ENCODE measurements at places on chromosomes 1 and 21.

DNA sequence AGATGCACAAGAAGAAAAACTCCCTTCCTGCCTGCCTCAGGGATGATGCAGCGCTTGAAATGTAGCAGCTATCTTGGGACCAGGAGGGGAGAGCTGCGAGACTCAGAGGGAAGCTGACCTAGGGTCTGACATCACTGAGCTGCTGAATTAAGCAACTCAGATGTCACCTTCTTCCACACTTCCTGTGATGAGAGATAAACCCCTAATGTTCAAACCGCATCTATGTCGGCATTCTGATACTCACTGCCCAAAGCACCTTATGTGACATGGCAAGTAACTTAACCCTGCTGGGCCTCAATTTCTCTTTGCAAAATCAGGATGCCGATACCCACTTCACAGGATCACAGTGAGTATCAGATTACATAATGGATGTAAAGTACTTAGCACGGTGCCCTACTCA lies 9.1 kb upstream of the AK2 start:
- DNase-seq, result no peak

GRCh38 chr1:62175568-62176179 lies 19.0 kb upstream of the L1TD1 start:
- no peak for DNase-seq

GRCh38 chr21:45995686-45996179 lies 14.2 kb downstream of the COL6A1 start:
- DNase-seq, result no peak

GRCh38 chr21:43352568-43353281 lies 74.2 kb downstream of the SIK1 start:
- DNase-seq, result no peak

DNA sequence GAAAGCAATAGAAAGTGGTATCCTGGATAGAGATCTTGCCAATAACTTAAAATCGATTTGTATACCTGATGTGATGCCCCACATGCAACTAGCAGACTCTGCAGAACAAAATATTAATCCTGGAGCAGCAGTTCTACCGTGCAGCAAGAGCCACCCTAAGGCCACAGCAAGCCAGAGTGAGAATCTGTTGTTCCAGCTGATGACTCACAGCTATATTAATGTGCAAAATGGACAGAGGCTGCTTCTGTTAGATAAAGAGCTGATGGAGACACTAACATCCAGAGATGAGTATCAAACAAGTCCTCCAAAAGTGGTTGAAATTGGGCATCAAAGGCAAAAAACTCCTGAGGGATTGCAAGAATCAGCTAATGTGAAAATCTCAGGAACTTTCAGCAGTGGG lies 127.8 kb downstream of the MACF1 start:
- no peak for DNase-seq

GRCh38 chr1:66732407-66733166 lies 19.7 kb upstream of the DYNLT5 start:
- DNase-seq, result no peak

- no peak for DNase-seq
These were observed 2.4 kb downstream of the TMEM201 start for GRCh38 chr1:9590945-9591668.

DNA sequence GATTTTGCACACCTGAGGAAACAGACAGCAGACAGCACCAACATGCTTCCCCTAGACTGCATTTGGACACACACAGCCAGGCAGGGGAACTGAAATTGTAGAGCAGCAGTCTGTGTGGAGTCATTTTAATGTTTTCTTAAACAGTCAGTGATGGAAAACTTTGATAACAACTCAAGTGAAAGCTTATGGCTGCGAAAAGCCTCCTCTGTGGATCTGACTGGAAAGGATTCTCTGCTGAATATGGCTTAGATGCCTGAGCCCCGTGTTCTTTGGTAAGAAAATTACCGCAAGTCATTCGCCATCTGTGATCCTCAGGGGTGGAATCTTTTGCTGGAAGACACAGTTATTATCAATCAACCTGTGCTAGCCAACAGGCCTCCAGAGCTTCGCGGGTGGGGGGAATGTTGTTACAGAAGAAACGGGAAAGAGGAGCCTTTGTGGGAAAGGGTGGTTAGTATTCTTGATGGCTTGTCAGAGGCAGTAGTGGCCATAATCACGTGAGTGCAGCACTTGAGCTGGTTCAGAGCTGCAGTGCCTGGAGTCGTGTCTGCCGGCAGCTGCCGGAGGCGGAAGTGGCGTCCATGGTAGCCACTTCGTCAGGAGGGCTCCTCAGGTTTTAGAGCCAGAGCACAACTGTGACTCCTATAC lies 204.7 kb downstream of the ST6GALNAC3 start:
- no peak for DNase-seq

- no peak for DNase-seq
These were observed 61.3 kb downstream of the CD34 start for GRCh38 chr1:207849646-207850045.

GRCh38 chr1:43954036-43954435 lies 7.3 kb downstream of the IPO13 start:
- DNase-seq, result no peak

- DNase-seq, result peak; percentile 17
These were observed 234.7 kb downstream of the TOMM20 start for GRCh38 chr1:234893725-234894630.

DNA sequence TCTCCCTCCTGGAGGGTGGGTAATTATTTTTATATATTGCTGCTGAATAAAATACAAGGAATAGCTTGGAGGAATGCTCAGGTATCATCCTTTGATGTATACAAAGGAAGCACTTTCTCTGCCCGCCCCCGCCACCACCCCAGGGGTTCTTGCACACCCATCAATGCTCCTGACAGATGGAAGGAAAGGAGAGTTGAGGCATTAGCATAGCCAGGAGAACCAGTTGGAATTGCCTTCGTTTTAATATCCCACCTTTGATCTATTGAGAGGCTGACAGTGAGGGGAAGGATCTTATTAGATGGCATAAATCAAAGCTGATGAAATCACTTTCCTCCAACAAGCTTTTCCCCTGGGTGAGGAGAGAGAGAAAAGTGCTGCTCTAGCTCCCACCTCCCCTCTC lies 71.1 kb downstream of the LGR6 start:
- no peak for DNase-seq

- no peak for DNase-seq
These were observed 37.2 kb upstream of the ACOT11 start for GRCh38 chr1:54510715-54511270.

DNA sequence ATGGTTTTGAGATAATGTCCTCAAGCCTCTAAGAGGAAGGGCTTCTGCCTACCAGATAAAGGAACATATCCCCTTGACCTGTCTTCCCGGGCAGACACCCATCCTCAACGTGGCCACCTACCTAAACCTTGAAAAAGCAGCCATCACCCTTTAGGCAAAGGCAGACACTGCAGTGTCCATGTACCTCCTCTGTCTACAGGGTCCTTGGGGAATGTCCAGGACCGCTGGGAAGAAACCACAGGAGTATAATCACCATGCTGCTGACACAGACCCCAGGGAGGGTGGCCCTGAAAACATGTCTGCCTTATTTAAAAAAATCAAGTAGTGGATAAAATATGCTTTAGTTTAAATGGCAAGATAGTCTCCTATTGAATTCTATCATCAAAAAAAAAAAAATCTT lies 16.6 kb downstream of the BCAR3 start:
- no peak for DNase-seq

DNA sequence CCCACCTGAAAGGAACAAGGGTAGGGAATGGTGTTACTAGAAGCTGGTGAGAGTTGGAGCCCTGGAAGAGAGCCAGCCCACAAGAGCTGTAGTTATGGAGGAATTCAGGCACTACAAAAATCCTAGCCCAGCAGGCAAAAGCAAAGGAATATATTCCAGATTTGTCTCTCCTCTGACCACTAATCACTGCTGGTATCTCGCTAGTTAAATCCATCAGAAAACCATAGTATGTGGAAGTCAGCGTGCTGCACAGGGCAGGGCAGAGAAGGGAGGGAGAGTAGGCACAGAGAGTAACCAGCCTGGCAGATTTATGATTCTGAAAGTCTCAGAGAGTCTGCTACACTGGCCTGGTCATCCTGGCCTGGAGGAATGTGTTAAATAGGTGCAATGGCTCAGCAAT lies 88.6 kb downstream of the SELENOF start:
- DNase-seq, result no peak

DNA sequence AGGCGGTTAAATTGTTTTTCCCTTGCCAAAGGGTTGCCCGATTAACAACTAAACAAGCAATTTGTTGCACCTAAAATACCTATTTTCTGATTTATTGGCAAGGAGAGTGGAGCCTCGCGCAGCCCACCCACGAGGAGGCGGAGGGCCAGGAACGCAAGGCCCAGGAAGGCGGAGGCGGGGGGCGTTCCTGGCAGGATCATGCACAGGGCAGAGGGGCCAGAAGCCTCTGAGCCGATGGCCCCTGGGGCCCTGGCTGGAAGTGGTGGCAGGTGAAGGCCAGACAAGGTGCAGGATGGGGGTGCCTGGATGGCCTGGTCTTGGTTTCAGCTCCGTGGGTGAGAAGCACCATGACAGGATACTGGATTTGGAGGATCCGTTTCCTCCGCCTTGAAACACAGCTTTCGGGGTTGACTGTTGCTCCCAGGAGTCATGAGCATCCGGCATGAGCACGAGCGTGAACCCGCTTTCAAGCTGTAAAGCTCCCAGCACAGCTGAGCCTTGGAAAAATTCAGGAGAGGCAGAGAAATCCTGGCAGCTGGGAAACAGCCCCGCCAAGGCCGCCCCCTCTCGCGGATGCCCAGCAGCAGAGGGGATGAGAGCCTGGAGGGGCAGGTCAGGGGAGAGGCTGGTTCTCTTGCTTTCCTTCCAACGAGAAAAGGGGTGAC lies 35.0 kb downstream of the AJAP1 start:
- no peak for DNase-seq

DNA sequence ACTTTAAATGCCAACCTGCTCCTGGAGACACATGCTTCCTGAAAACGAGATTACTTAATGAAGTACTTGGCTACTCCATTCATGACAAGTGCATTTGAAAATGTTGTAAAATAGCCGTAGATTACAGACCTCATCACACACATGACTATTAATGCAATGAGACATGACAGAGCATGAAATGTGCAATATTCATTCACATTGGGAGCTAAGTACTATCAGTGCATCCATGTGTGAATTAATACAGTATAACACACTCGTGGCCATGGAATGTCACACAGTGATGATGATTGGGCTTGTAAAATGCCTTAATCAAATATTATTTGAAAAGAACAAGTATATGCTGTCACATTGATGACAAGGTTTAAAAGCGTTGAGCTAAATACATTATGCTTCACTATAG lies 407.0 kb downstream of the AMY1C start:
- DNase-seq, result no peak

- no peak for DNase-seq
These were observed 413.4 kb upstream of the ADAMTS5 start for GRCh38 chr21:27380303-27380702.

DNA sequence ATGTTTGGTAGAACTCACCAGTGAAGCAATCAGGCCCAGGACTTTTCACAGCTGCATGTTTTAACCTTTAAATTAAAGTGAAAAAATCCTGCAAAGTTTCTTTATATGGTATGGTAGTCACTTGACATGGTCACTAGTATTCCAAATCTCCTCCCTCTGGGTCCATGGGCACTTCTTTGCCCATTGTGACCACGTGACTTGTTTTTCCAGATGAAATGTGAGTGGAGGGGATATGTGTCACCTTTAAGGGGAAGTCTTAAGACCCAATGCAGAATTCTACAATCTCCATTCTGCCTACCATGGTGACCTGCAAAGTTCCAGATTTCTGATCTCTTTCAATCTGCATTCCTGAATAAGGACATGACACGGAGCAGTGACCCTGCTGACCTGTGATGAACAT lies 152.8 kb downstream of the C1orf21 start:
- DNase-seq, result no peak

- peak; percentile 15 for DNase-seq
These were observed 519 bp downstream of the RERE start for GRCh38 chr1:8816831-8817411.

DNA sequence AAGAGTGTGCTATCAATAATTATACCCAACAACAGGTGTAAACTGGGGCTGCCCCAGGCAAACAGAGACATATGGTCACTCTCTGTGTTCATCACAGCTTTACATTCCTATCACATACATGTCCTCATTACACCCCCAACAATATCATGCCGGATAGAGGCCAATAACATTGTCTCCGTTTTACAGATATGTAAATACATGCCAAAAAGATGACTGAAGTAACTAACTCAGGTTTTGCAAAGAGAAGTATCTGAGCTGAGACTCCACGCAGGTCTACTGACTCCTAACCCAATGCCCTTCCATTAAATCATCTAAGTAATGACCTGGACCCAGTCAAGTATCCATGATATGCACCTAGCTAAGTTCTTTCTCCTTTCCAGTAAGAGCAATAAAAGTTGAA lies 55.0 kb downstream of the JAK1 start:
- DNase-seq, result no peak

DNA sequence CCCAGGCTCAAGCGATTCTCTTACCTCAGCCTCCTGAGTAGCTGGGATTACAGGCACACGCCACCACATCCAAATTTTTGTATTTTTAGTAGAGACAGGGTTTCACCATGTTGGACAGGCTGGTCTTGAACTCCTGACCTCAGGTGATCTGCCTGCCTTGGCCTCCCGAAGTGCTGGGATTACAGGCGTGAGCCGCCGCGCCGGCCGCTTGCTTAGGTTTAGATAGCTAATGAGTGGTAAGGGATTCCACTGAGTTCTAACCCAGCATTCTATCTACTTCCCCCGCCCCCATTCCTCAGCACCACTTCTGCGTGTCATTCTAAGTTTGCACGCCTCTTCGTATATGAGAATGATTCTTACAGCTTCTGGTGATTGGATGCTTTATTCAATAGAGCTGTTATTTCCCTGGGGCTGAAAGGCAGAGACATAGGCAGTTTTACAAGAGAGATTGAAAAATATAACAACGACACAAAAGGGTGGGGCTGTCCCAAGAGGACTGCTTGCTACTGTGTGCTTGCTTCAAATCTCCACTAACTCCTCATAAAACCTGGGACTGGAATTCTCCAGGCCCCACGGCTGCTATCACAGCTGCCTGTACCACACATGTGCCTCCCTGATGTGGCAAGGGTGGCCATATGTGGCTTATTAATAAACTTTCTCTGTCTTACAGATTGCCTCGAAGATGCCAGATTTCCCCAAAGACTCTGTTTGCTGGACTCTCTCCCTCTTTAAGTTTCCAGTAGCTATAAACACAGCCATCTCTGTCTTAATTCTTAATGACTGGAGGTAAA lies 23.7 kb upstream of the GREM2 start:
- DNase-seq, result no peak

- DNase-seq, result no peak
These were observed 1.3 kb downstream of the FCGR2A start for GRCh38 chr1:161506336-161507223.

DNA sequence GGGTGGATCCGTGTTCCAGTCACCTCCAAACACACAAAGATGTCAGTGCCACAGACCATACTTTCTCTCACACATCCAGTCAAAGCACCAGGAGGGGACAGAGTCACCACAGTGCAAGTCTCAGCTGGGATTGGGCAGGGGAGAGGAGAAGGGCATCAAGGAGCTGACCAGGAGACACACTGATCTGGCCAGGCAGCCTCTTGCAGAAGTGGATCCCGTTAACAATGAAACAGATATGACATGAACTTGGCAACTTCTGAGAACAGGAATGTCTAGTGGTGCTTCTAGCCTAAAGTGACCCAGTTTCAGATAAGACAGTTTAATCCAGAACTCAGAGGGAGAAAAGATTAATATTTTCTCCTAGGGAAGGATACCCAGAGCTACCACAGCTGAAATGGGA lies 71.0 kb downstream of the HIVEP3 start:
- no peak for DNase-seq

Data from stimulated activated CD4-positive, alpha-beta T cell treated with anti-CD3 and anti-CD28 coated beads, Interleukin-1b, Interleukin-23, amount 100 ng/mL, for 4 hours (primary cell).